Activated naive CD4-positive, alpha-beta T cell treated with anti-CD3 and anti-CD28 coated beads for 36 hours (primary cell): ENCODE measurements at places on chromosomes 3 and 15. TPM values are rescaled to one million over a fixed set of nuclear protein-coding genes. Genes with fewer than 3 reads are reported as not detected.

Gene CADM2
- total RNA-seq = not detected

Gene FBXW12
- total RNA-seq = not detected

Gene ITGA11
- total RNA-seq = 0.12 TPM

Gene FBLN2
- total RNA-seq = not detected

Gene P2RY14
- 0.12 TPM for total RNA-seq

Gene MYL3
- total RNA-seq = not detected

DNA sequence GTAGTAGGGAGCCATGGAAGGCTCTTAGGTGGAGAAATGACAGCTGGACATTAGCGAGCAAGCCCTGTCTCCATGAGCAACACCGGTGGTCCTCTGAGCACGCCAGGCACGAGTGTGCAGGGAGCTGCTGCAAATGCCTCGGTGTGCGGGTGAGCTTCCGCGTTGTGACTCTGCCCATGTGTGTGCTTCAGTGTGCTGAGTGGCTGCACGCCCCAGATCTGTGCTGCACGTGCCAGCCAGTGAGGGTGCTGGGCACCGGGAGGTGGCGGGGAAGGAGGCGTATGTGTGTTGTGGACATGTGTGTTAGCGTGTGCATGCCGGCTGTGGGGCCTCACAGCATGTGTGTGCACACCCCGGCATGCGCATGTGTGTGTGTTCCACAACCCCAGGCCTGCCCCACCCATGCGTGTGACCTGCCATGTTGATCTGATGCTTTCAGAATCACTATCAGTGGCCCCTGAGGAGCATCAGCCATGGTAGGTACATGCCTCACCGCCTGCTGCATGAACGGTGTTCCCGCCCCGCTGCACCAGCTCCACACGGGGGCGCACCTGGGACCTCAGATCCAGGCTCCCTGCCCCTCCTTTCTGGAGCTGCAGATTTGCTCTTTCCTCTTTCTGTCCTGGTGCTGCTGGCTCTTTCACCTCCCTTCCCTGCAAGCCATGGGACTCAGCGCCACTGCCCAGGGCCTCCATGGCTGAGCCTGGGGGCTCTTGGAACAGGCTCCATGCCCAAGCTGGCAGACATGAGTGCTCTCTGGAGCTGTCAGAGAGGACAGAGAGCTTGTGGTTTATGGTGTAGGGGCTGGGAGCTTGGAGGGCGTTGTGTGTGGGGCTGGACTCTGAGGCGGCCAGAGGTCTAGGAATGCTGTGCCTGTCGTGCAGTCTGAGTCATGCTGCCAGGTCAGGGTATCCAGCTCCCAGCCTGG lies 169.4 kb downstream of the TBC1D2B start:
- peak; percentile 81 for DNase-seq
- peaks cover 2% of the 10 kb centered on the region for H3K4me1 ChIP-seq

DNA sequence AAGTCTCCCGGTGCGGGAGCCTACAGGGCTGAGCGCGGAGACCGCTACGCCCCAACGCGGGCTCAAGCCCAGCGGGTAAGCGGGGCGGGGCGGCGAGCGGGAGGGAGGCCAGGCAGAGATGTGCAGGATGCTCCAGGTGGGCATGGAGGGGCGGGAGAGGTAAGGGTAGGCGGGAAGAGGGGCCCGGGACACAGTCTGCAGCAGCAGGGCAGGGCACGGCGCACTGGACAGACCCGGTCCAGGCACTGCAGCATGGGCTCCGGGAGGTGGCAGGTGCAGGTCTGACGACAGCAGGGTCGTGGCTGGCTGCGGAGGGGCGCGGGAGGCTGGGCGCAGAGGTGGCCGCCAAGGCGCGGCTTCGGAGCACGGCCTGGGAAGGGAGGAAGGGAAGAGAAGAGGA lies 102.8 kb downstream of the GABRB3 start:
- no peak for DNase-seq
- H3K27me3 ChIP-seq = peaks cover 2% of the 10 kb centered on the region
- no peaks in the 10 kb centered on the region for H3K4me1 ChIP-seq

- H3K4me1 ChIP-seq = peaks cover 51% of the 10 kb centered on the region
- H3K27ac ChIP-seq = peak overlapping the region; percentile 79
- DNase-seq = peak; percentile 45
- peaks cover 9% of the 10 kb centered on the region for H3K36me3 ChIP-seq
These were observed 24.3 kb upstream of the TATDN2 start for GRCh38 chr3:10223676-10224639.

DNA sequence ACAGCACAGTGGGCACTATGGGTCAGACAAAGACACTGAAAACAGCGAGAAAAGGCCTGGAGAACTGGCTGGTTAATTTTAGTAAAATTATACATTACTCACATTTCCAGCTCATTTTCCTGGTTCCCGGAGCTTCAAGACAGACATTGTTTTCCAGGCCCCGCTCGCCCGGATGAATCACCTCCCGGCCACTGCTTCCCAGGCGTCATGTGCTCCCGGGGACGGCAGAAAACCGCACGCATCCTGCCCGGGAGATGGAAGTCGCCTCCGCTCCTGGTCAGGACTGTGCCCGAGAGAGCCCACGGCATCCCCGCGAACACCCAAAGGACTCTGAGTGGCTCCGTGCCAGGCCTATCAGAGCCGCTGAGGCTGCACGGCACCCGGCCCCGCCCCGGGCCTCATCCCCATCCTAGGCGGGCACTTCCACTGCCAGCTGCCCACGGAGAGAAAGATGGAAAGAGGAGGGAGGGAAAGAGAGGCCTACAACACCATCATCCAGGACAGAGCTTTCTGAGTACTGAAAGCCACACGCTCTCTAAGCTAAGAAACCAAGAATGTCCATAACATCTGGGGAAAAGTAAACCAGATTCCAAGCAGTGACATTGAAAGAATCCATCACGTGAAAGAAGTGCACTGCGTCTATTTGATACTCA lies 75.1 kb downstream of the VGLL4 start:
- H3K27ac ChIP-seq = no peak overlapping the region
- no peaks in the 10 kb centered on the region for H3K4me1 ChIP-seq
- no peaks in the 10 kb centered on the region for H3K36me3 ChIP-seq
- no peak overlapping the region for H3K4me3 ChIP-seq
- no peaks in the 10 kb centered on the region for H3K27me3 ChIP-seq

GRCh38 chr3:11643605-11644087 lies at the start of gene VGLL4:
TSS of gene VGLL4 (minus strand) at chr3:11643915. CDS start at chr3:11643518, 397 bp downstream.
- peak within 1 kb of the TSS; percentile 89 for H3K27ac ChIP-seq
- no peaks in the 10 kb centered on the region for H3K36me3 ChIP-seq

DNA sequence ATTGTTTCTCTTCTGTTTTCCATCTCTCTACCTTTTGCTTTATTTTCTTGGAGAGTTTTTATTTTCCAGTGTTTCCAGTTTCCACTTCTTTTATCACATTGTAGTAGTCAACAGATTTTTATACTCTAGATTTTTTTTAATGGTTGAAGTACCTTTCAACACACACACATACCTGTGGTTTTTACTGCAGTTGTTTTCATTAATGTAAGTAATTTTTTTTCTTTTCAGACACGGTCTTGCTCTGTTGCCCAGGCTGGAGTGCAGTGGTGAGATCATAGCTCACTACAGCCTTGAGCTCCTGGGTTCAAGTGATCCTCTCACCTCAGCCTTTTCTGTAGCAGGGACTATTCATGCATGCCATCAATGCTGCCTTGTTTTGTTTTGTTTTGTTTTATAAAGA lies 472.5 kb upstream of the SGO1 start:
- H3K4me1 ChIP-seq = no peaks in the 10 kb centered on the region
- DNase-seq = no peak
- no peaks in the 10 kb centered on the region for H3K36me3 ChIP-seq
- H3K4me3 ChIP-seq = no peak overlapping the region
- H3K27me3 ChIP-seq = no peaks in the 10 kb centered on the region

GRCh38 chr3:127777332-127777731 lies 45.0 kb downstream of the MGLL start:
- H3K4me3 ChIP-seq = no peak overlapping the region
- DNase-seq = no peak
- H3K4me1 ChIP-seq = peaks cover 6% of the 10 kb centered on the region

- DNase-seq = no peak
- H3K27ac ChIP-seq = no peak overlapping the region
- H3K4me1 ChIP-seq = no peaks in the 10 kb centered on the region
- peaks cover 35% of the 10 kb centered on the region for H3K36me3 ChIP-seq
These were observed 36.8 kb downstream of the TLE3 start for GRCh38 chr15:70060993-70061305.

DNA sequence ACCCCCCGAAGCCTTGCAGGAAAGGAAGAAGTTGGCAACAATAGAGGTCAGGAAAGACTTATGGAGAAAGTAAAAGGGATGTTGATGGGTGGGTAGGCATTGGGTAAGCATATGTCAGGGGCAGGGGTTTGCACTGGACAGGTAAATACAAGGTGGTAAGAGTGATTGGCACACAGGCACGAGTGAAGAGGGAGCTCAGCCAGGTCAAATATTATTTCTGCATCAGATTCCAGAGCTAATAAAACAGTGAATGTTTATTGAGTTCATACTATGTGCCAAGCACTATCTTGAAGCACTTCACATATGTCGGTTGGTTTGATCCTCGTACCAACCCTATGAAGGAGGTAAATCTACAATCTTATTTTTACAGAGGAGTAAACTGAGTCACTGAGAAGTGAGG lies 6.6 kb downstream of the CLSTN2 start:
- no peak overlapping the region for H3K4me3 ChIP-seq
- peaks cover 17% of the 10 kb centered on the region for H3K27me3 ChIP-seq
- no peaks in the 10 kb centered on the region for H3K4me1 ChIP-seq
- DNase-seq = no peak

- no peak for DNase-seq
- peaks cover 6% of the 10 kb centered on the region for H3K4me1 ChIP-seq
- H3K27me3 ChIP-seq = peaks cover 26% of the 10 kb centered on the region
- no peak overlapping the region for H3K27ac ChIP-seq
- no peak overlapping the region for H3K4me3 ChIP-seq
These were observed 125.5 kb downstream of the NSMCE3 start for GRCh38 chr15:29143909-29144635.

- DNase-seq = no peak
- peaks cover 3% of the 10 kb centered on the region for H3K4me1 ChIP-seq
- H3K4me3 ChIP-seq = no peak overlapping the region
These were observed 22.3 kb upstream of the TLE3 start for GRCh38 chr15:70119911-70120508.

GRCh38 chr3:119911748-119912147 lies 129.8 kb downstream of the NR1I2 start:
- H3K27ac ChIP-seq = peak overlapping the region; percentile 77
- DNase-seq = no peak
- H3K4me3 ChIP-seq = no peak overlapping the region
- H3K4me1 ChIP-seq = peaks cover 33% of the 10 kb centered on the region
- H3K27me3 ChIP-seq = no peaks in the 10 kb centered on the region

DNA sequence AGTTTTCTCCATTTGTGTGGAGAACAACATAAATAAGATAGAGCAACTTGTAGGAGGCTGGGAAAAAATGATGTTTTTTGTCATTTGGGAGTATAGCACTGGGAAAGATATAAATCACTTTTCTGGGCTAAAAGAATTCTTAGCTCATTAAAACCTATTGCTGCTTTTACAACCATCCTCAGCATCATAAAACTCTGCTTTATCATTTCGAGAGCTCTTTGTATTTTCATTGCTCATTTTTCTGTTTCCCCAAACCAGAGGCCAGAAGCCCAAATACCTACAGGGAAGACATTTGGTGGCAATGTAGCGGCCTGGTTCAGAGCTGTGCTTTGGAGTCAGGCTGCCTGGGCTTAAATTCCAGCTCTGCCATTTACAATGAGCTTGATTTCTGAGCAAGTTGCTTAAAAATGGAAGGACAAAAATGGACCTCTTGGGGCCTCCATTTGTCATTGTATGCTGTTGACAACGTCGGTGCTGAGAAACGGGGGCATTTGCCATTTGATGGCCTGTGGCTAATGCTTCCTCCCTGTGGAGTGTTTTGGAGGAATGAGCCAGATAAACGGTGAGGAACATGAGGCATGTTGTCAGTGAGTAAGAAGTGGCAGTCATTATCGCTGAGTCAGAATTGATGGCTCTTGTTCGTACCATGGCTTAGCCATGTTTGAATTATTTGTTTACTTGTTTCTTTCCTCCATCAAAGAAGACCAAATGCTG lies 260.0 kb downstream of the EBLN2 start:
- no peak overlapping the region for H3K4me3 ChIP-seq
- no peak overlapping the region for H3K27ac ChIP-seq

DNA sequence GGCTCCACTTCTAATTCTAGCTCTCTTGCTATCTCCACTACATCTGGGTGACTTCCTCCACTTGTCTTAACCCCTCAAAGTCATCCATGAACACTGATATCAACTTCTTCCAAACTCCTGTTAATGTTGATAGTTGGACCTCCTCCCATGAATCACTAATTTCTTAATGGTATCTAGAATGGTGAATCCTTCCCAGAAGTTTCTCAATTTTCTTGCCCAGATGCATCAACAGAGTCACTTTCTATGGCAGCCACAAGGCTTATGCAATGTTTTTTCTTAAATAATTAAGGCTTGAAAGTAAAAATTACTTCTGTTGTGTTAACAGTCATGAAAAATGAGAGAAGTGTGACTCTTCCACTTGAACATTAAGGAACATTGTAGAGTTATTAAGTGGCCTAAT lies 164.3 kb downstream of the PCCB start:
- peaks cover 23% of the 10 kb centered on the region for H3K36me3 ChIP-seq
- DNase-seq = no peak
- H3K27ac ChIP-seq = no peak overlapping the region
- H3K4me3 ChIP-seq = no peak overlapping the region

- no peak overlapping the region for H3K27ac ChIP-seq
- DNase-seq = no peak
- H3K4me3 ChIP-seq = no peak overlapping the region
- H3K27me3 ChIP-seq = no peaks in the 10 kb centered on the region
- H3K4me1 ChIP-seq = peaks cover 4% of the 10 kb centered on the region
These were observed 188.1 kb downstream of the BBX start for GRCh38 chr3:107710851-107711250.

DNA sequence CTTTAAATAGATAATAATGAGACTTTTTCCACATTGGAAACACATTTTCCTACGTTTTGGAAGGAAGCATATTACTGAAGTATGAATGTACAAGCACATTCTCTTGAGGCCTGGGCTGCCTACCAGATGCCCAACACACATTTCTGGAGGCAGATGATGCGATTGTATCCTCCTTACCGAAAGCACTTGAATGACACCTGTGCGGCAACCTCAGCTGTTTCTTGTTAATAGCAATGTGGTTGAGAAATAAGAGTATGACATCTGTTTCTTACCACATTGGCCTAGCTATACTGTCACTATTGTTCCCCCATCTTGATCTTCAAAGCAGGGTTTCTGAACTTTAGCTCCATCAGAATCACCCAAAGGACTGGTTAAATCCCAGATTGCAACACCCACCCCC lies 84.8 kb downstream of the ARPP21 start:
- H3K4me1 ChIP-seq = no peaks in the 10 kb centered on the region
- no peak for DNase-seq
- H3K27me3 ChIP-seq = no peaks in the 10 kb centered on the region
- H3K4me3 ChIP-seq = no peak overlapping the region
- H3K27ac ChIP-seq = no peak overlapping the region

- DNase-seq = no peak
- no peaks in the 10 kb centered on the region for H3K4me1 ChIP-seq
- no peak overlapping the region for H3K4me3 ChIP-seq
- H3K27me3 ChIP-seq = peaks cover 8% of the 10 kb centered on the region
- H3K36me3 ChIP-seq = no peaks in the 10 kb centered on the region
These were observed 758.0 kb downstream of the NTRK3 start for GRCh38 chr15:87498560-87498959.

GRCh38 chr3:46298871-46299607 lies 54.9 kb upstream of the CCR2 start:
- no peak overlapping the region for H3K4me3 ChIP-seq
- peaks cover 11% of the 10 kb centered on the region for H3K27me3 ChIP-seq
- peak; percentile 53 for DNase-seq
- no peaks in the 10 kb centered on the region for H3K36me3 ChIP-seq

- H3K27me3 ChIP-seq = no peaks in the 10 kb centered on the region
- no peaks in the 10 kb centered on the region for H3K36me3 ChIP-seq
- no peak overlapping the region for H3K4me3 ChIP-seq
- H3K4me1 ChIP-seq = no peaks in the 10 kb centered on the region
These were observed 342.6 kb downstream of the NSUN3 start for GRCh38 chr3:94405258-94406035.
